Hematopoietic multipotent progenitor cell treated with erythropoietin and hydrocortisone succinate and interleukin-3 and kit ligand, for 17 days (in vitro differentiated cells): ENCODE measurements at places on chromosomes 11 and 22.
A peak's percentile ranks its signal among the peaks of the same experiment; 100 is the strongest.

GRCh38 chr11:101003468-101003867 is 126.1 kb downstream of the PGR start:
- no peak for DNase-seq

- no peak for DNase-seq
Measured at GRCh38 chr11:92869716-92870115, 99.7 kb upstream of the MTNR1B start.

- DNase-seq = no peak
Measured at GRCh38 chr11:100584201-100584985, 102.7 kb upstream of the ARHGAP42 start.

GRCh38 chr11:8914661-8915018 is 3.7 kb downstream of the AKIP1 start:
- no peak for DNase-seq

DNA sequence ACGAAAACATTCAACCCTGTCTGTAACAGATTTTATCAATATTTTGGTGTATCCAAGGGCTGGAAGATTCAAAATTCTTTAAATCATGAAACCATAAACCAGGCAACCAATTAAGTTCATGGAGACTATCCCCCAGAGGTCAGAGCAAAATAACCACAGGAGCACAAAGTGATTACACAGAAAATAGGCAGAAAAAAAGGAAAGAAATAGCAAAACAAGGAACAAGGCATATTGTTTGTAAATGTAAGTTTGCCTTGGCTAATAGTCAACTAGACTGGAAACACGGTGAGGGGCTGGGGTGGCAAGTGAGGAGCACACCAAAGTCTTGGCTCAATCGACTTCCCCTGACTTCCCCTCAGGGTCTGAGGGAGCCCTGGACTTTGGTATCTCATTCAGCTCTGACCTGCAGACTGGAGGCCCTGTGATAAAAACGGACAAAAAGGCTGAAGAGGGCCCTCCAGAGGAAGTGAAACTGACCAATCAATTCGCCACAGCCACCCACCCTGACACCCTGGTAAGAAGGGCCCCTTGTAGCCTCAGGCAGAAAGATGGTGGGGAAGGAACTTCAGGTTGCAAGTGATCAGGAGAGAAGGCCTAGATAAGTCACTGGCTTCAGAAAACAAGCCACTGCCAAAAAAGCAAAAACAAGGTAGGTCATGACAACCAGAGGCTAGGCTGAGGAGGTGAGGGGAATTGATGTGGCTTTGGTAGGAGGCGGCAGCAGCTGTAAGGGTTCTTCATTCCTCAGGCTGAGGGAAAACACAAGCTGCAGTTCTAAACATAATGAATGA is 1.8 kb downstream of the SIK3 start:
- DNase-seq = peak; percentile 75

DNA sequence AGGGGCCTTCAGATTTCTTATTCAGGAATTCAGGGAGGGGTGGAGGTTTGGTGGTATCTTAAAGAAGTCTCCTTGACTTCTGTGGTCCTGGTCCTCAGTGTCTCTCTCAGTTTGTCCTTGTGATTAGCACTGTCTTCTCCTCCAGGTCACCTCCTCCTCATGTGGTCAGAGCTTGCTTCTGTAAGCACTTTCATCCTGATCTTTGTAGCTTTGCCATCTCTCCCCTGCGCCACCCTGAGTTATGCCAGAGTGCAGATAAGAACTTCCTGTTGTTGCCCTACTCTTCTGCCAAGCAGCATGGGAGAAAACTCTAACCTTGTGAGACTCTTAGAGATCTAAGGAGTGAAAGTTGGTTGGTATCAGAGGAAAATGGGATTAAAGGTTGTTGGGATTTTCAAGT is 30.9 kb downstream of the MICAL2 start:
- peak; percentile 53 for DNase-seq

- no peak for DNase-seq
Measured at GRCh38 chr22:36872084-36872483, 11.3 kb downstream of the NCF4 start.

- no peak for DNase-seq
Measured at GRCh38 chr22:28505416-28506149, 174.1 kb downstream of the TTC28 start.

DNA sequence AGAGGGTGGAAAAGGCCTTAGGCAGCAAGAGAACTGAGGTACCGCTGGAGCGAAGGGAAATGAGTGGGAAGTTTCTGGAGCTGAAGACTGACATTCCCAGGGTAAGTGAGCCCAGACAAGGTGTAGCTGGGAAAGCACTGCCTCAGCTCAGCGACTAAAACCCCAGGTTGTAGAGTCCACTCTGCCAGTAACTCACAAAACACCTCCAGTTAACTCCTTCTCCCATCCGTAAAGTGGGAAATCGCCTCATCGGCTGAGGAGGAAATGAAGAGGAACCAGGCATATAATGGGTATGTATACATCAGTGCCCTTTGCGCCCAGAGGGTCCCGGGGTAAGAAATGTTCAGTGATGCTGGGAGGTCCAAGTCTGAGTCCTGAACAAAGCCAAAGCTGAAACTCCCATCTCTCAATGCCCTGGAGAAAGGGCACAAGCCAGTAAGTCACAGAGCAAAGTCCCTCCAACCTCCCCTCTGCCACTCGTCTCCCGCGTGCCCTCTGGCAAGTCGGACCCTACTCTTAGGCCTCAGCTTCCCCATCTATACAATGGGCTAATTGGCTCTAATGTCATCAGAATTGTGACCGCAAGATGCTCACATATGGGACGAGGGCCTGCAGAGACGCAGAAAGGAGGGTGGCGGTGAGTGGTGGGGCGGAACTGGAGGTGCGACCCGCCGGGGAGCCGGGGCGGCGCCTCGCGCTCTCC is 588 bp downstream of the VPS37C start:
- no peak for DNase-seq

- DNase-seq = no peak
Measured at GRCh38 chr11:70303070-70303469, 32.6 kb downstream of the PPFIA1 start.

DNA sequence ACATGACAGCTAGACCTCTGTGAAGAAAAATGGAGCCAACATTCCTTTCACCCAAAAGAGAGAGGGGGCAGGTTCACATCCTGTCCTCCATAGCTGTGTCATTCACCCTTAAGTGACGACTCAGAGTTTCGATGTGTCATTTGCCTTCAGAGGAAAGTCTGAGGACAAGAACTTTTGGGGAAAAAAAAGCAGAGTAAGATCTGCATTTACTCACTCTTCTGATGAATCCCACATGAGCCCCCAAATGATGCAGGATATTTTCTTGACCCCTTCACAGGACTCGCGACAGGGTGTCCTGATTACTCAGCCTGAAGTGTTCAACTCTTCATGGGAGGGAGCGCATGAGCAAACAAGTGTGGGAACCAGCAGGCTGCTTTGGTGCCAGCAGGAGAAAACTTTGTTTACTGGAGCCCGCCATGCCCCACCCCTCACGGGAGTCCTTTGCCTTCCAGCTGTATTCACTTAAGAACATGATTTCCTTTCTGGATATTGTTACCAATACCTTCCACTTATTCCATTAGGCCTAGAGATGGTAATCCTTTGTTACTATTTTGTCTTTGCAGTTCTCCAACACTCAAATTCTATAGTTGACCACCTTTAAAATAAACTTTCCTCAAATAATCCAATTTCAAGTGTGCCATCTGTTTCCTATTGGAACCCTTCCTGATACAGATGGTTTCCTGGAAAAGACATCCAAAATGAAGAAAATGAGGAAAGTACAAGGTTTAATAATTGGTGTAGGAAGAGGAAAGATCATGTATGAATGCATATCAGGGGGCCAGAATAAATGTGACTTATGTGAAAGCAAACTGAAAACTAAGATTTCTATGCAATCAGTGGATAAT is 729.8 kb downstream of the FAM181B start:
- no peak for DNase-seq

GRCh38 chr22:31248138-31248745 is 36.1 kb downstream of the LIMK2 start:
- DNase-seq = no peak

DNA sequence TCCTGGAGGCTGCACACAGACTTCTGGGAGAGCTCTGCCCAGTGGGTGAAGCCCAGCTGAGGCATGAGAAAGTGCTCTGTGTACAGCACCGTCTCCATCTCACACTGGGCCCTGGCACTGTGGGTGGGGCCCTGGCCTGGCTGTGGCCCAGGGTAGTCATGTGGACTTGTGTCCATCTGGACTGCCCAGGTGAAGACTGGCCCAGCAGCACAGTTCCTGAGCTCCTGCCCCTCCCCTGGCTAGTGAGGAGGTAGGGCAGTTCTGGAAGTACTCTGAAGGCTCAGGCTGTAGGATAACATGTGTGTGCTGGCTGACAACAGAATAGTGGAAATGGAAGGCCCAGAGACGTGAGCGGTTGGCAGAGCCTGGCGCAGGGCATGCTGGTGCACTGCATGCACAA is 35.4 kb downstream of the RSPH14 start:
- peak; percentile 40 for DNase-seq

DNA sequence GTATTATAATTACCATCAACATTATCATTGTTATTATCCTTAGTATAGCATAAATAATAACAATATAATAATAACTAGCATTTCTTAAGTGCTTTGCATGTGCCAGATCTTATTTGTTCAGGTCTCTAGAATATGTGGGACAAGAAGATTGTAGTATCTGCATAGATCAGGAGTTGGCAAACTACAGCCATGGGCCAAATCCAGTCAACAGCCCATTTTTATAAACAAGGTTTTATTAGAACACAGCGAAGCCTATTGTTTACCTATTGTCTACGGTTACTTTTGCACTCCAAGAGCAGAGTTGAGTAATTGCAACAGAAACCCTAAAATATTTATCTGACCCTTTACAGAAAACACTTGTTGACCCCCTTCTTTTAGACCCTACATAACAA is 81.4 kb downstream of the SLC1A2 start:
- no peak for DNase-seq

- no peak for DNase-seq
Measured at GRCh38 chr11:72353861-72354260, 80.5 kb downstream of the CLPB start.

GRCh38 chr11:67240576-67241389 is 25.5 kb upstream of the GRK2 start:
- peak; percentile 39 for DNase-seq

- DNase-seq = peak; percentile 54
Measured at GRCh38 chr11:13955971-13956421, 6.5 kb upstream of the SPON1 start.
